Stimulated activated CD4-positive, alpha-beta T cell treated with anti-CD3 and anti-CD28 coated beads, TNF-alpha, amount 100 ng/mL, for 24 hours (primary cell): ENCODE measurements at places on chromosomes 12 and 14.

GRCh38 chr14:65433157-65433556, 20.6 kb downstream of the FUT8 start:
- no peak for DNase-seq

GRCh38 chr14:82354126-82354525, 820.5 kb upstream of the SEL1L start:
- DNase-seq = no peak

DNA sequence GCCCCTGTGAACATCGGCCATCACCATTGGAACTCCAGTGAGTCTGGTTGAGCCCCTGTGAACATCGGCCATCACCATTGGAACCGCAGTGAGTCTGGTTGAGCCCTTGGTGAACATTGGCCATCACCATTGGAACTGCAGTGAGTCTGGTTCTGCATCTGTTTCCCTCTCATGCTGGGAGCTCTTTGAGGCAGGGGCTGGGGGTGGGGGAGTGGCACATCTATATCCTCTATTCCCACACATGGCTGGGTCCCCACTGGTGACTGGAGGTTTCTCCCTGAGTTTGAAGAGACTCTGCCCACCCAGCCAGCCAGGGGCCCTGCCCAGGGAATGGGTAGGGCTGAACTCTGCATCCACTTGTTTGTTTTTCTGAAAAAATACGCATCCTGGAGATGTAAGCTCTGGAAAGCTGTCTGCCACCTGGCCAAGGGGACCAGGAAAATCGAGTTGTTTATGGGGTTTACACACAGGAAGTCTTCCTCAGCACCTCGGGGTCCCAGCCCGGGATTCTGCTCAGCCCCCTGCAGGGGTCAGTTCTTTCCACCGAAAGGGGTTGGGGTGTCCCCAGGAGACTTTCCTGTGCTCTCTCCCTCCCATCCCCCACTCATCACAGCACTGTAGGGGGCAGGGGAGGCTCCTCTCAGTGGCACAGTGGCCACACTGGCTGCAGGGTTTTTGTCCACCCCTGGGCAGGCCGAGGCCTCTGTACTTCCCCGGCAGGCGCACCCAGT, 170.5 kb upstream of the GSC start:
- DNase-seq = no peak

DNA sequence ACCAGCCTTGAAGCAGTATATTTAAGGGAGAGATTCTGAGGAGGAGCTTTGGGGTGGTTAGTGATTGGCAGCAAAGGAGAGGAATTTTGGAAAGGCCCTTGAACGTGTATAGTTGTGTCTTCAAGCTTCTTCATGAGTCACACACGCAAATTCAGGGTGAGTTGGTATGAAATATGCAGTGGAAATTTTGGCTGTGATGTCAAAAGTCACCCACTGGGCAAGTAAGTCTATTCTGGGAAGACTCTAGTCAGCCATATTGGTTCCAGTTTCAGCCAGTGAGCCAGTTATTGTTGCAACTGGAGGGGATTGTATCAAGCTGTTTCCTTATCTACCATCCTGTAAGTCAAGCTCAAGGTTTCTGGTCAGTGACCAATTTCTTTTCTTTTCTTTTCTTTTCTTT, 32.0 kb upstream of the VASH1 start:
- no peak for DNase-seq

DNA sequence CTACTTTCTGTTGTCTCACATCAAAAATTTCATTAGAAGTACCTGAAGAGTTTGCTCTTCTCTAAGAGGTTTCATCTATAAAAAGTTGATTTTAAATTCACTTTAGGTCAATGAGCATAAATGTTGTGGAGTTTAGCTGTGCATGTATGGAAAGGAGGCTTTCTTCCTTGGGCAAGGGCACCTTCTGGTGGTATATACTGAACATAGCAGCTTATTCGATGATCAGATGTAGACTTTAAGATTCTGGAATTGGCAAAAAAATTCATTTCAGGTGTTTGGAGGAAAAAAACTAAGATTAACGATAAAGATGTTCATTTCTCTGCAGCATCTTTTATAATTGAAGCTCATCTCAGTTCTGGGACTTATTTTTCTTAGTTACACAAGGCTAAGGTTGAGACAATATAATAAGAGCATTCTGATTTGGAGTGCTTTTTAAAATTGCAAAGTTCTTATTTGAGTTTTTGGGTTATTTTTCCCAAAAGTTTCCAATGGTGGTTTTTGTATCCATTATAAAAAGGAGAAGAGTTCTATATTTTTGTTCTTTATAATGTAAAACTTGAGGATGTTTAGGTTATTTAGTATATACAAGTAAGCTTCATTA, 46.8 kb downstream of the TMEM117 start:
- DNase-seq = no peak

- DNase-seq = no peak
Observed at GRCh38 chr12:66014818-66015217, 115.7 kb downstream of the LLPH start.

GRCh38 chr14:106204063-106204462, 677.7 kb downstream of the TMEM121 start:
- no peak for DNase-seq

GRCh38 chr12:109202770-109203169, 86.4 kb downstream of the ACACB start:
- DNase-seq = no peak
